Activated CD4-positive, alpha-beta T cell treated with anti-CD3 and anti-CD28 coated beads, Interleukin-2, Interleukin-6, amounts not matched to agents 100 ng/mL and 50 ng/mL, durations not matched to agents 16 hours and 8 hours (primary cell): ENCODE measurements at places on chromosomes 7 and 10.

DNA sequence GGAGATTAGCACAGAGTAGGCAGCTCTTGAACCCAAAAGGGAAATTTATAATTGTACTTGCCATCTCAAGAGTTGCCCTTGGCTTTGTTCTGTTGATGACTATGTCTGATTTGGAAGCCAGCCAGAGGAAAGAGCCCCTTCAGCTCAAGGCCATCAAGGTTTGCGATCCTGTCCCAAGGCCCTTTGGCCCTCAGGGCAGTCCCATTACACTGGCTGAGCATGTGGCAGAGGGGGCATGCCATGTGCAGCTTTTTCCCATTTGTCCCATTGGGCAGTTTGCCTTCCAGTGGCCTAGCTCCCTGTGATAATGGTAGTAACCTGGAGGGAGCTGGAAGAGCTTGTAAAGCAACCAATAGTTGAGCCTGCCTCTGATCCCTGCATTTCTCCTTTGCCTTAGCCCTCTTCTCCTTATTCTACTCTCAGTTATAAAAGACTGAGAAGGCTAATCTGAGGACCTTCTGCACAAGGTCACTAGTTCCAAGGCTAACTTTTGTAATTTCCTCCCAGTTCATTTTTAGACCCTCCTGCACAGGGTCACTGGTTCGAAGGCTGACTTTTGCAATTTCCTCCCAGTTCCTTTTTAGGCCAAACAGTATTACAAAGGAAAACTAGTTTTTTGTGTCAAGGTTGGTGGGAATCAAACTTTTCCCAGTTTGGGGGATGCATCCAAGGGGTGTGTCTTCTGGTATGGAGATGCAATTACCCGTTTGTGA, 31.0 kb upstream of the ARHGAP12 start:
- DNase-seq: no peak

- DNase-seq: no peak
Measured at GRCh38 chr10:12193193-12193592, 2.5 kb downstream of the NUDT5 start.

GRCh38 chr7:36708767-36709166, 15.5 kb downstream of the AOAH start:
- no peak for DNase-seq

DNA sequence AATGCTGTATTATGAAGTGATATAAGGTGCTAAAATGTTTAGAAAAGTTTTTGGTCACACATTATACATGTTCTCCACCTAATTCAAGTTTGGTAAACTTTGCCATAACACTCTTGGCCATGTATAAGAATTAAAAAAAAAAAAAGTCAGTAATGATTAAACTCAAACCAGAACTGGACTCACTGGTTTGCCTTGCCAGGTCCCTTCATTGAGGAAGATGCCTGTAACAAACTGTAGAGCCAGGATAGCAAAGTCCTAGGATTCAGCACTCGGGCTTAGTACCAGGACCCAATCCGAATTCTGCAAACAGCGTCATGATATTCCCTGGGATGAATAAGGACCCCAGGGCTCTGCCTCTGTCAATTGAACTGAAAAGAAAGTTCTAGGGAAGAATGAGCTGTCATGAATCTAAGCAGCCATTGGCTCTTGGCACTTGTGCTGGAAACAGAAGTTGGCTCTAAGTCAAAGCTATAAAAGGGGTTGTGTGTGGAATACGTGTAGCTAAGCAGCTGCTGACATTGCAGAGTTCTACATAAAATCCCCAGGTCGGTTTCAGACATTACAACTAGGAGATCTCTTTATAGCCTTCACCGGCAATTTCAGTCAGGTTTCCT, 216.9 kb downstream of the C7orf25 start:
- DNase-seq: no peak

- no peak for DNase-seq
Measured at GRCh38 chr7:3977391-3977790, 676.3 kb downstream of the SDK1 start.

DNA sequence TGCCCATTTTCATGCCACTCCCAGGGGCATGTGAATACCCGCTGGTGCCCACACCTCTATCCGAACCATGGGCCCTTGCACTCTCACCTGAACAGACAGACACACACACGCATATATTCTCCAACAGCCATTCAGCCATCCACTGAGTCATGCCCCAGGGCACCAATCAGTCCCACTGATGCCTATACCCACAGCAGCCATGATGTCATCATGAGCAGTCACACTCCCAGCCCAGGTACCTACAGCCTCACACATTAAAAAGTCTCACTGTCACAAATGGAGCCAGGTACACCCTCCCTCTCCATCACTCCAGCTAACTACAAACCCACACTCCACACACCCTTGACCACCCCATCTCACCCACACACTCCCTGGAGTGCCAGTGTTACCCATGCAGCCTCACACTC, 12.2 kb downstream of the VSIR start:
- DNase-seq: no peak

- no peak for DNase-seq
Measured at GRCh38 chr7:18450019-18450418, 45.5 kb upstream of the HDAC9 start.

DNA sequence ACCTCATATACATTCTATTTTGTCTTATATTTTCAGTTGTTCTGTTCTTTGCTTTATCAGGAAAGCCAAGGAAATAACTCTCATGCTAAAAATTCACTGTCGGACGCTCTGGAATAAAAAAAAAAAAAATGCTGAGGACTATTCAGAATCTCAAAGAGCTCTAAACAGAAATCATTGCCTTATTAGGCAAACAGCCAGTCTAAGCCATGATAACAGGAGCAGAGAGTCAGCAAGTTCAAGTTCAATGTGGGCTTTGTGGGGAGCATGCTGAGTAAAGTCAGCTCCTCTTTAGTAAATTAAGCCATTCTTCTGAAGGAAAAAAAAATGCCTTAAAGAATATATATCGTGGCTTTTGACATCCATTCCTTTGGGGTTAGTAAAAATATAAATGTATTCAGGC, 13.6 kb upstream of the FAM13C start:
- DNase-seq: no peak

- DNase-seq: no peak
Measured at GRCh38 chr10:125283191-125283835, 123.0 kb upstream of the CTBP2 start.
